ENCODE measurements at places on chromosomes 1 and 21.
A peak's percentile ranks its signal among the peaks of the same experiment; 100 is the strongest.

GRCh38 chr1:205748403-205749233, 1.4 kb downstream of the NUCKS1 start:
- DNase-seq, result peak; percentile 33

- no peak for DNase-seq
Measured at GRCh38 chr1:147505568-147505967, 35.7 kb upstream of the BCL9 start.

DNA sequence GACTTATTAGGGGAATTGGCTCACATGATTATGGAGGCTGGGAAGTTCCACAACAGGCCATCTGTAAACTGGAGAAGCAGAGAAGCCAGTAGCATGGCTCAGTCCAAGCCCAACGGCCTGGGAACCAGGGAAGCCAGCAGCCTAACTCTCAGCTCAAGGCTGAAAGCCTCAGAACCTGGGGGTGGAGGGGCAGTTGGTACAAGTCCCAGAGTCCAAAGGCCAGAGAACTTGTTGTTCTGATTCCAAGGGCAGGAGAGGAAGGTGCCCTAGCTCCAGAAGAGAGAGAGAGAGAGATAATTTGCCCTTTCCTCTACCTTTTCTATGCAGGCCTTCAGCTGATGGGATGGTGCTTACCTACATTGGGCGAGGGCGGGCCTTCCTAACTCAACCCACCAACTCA, 55.3 kb downstream of the MAN1C1 start:
- no peak for DNase-seq

DNA sequence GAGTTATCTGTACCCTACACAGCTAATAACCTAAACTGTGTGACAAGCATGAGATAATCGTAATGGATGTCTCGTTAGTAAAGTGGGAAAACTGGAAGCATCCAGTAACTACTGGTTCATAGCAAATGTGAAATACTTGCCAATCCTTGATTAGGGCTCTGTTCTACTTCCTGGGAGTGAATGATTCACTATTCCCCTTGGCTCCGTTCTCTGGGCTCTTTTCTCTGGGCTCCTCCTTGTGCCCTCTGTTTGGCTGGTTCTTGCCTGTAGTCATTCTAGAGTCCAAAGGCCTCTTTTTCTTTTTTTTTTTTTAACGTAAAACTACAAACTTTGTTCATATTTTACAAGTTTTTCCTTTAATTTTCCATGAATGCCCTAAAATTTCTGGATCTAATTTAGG, 465.8 kb upstream of the PLXNA2 start:
- DNase-seq, result no peak

- no peak for DNase-seq
Measured at GRCh38 chr1:19654886-19655717, 9.6 kb upstream of the HTR6 start.

DNA sequence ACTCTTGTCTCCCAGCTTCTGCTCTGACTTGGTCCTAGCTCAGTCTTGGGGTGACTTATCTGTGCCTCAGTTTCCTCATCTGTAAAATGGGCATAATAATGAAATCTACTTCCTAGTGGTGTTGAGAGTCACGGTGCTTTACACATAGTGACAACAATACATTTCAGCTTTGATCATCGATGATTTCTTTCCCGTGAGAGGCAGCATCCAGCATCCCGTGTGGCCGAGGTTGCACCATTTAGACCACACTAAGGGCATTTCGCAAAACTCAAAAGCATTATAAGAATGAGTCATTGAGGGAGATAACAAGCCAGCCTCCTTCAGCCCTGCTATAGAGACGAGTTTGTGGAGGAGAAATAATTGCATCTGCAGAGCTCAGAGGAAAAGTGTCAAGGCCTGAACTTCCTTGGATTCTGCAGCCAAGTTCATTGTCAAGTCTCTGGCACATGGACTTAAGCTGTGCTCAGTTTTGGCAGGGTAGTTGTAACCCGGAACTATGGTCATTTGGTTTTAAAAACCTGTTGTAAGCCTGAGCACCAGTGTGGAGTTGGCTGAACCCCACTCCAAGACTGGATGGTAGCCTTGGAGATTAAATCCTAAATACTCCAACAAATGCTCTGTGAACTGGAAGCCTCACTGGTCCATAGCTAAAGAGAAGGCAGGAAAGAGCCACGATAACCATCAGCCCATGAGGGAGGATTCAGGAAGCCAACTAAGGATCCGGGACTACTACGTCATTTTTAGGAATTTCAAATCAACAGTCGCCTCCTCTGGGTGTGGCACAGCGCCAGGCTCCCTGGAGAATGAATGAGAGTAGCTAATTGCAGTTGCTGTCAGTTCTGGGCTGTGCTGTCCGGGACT, 64.2 kb downstream of the TCP10L start:
- peak; percentile 65 for DNase-seq

- DNase-seq, result no peak
Measured at GRCh38 chr1:195336812-195337211, 1271.4 kb downstream of the KCNT2 start.

DNA sequence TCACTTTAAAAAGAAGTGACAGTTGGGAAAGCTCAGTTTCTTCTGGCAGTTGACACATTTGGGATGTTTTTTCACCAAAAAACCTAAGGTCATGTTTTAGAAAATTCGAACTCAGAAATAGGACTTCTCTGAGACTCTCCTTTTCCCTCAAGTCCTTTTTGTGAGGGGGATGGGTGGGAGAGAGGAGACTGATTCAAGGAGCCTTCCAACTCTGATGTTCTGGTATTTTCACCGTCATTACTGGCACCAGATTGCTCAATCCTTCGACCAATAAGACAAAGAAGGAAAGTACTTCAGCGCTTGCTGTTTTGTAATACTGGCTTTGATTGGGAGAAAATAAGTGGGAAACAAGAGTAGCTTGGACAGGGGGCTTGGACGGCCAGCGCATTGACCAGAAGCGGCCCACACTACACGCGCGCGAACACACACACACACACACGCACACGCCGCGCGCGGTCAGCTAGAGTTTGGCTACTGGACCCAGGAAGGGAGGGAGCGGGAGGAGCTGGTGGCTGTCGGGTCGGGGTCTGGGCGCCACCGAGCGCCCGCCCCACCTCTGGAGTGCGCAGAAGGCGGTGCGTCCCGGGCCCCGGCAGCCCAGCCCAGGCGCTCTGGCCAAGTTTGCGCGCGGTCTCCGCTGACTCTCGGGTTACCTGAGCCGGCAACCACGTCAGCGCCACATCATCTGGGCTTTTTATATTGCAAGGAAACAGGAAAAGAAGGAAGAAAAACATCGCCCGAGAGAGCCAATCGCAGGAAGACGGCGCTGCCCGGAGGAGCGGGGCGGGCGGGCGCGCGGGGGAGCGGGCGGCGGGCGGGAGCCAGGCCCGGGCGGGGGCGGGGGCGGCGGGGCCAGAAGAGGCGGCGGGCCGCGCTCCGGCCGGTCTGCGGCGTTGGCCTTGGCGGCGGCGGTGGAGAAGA, at the start of gene KCNK1:
KCNK1 (plus strand) TSS at position 855 of the 921 bp plus-strand sequence; CDS start at position 921, 66 bp downstream.
- DNase-seq, result peak; percentile 83

- DNase-seq, result no peak
Measured at GRCh38 chr1:161824618-161825017, 58.5 kb downstream of the ATF6 start.

DNA sequence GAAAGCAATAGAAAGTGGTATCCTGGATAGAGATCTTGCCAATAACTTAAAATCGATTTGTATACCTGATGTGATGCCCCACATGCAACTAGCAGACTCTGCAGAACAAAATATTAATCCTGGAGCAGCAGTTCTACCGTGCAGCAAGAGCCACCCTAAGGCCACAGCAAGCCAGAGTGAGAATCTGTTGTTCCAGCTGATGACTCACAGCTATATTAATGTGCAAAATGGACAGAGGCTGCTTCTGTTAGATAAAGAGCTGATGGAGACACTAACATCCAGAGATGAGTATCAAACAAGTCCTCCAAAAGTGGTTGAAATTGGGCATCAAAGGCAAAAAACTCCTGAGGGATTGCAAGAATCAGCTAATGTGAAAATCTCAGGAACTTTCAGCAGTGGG, 127.8 kb downstream of the MACF1 start:
- DNase-seq, result no peak

- no peak for DNase-seq
Measured at GRCh38 chr1:95126846-95127245, 9.7 kb downstream of the TLCD4 start.

GRCh38 chr1:56017336-56017735, 562.0 kb downstream of the PLPP3 start:
- no peak for DNase-seq

GRCh38 chr1:58950897-58951296, 167.1 kb upstream of the JUN start:
- no peak for DNase-seq

GRCh38 chr1:172956871-172957270, 93.9 kb downstream of the TNFSF18 start:
- no peak for DNase-seq

GRCh38 chr1:223095870-223096269, 47.2 kb downstream of the TLR5 start:
- no peak for DNase-seq

DNA sequence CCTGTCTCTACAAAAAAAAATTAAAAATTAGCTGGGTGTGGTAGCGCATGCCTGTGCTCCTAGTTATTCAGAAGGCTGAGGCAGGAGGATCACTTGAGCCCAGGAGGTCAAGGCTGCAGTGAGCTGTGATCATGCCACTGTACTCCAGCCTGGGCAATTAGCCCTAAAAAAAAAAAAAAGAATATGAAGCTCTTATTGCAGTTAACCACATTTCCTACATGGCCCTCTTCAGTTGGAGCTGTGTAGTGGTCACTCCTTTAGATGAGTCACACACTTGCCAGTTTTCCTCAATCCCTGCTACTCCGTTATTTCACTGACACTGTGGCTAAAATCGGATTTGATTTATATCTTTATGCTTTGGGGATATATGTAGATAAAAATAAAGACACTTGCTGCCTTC, 11.8 kb downstream of the NFYC start:
- no peak for DNase-seq

- no peak for DNase-seq
Measured at GRCh38 chr21:44681861-44682579, at the start of gene KRTAP12-1. TSS of gene KRTAP12-1 (minus strand) at chr21:44682163. CDS start at chr21:44682123, 40 bp downstream.

DNA sequence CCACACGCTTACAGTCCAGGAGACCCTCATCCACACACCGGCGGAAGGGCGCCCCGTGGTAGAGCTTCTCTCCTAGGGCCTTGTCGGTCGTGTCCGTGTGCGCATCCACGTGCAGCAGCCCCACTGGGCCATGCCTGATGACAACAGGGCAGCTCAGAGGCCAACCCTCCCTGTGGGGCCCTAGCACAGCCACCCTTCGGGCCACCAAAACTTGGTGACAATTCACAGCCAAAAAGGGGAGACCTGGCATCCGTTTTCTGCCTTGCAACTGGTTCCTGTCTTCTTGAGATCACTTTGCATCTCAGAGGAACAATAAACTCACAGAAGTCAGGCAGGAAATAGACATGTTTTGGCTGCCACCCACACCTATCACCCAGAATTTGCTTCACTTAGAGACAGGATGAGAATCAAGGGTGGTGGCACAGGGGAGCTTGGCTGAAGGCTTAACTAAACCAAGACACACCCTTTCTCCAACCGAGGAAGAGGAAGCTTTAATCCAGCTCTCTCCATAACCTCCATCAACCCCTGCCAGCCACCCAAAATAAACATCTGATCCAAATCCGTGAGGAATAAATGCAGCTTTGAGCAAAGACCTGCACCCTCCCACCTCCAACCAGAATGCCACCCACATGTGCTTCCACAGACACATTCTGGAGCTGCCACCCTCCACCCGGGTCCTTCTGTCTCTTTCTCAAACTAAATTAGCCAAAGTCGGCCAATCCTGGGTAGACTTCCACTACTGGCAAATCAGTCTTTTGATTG, 5.7 kb downstream of the AGMAT start:
- no peak for DNase-seq

GRCh38 chr1:110282395-110282794, 56.8 kb upstream of the RBM15 start:
- DNase-seq, result no peak

- no peak for DNase-seq
Measured at GRCh38 chr1:29991025-29991424, 732.4 kb downstream of the MATN1 start.

DNA sequence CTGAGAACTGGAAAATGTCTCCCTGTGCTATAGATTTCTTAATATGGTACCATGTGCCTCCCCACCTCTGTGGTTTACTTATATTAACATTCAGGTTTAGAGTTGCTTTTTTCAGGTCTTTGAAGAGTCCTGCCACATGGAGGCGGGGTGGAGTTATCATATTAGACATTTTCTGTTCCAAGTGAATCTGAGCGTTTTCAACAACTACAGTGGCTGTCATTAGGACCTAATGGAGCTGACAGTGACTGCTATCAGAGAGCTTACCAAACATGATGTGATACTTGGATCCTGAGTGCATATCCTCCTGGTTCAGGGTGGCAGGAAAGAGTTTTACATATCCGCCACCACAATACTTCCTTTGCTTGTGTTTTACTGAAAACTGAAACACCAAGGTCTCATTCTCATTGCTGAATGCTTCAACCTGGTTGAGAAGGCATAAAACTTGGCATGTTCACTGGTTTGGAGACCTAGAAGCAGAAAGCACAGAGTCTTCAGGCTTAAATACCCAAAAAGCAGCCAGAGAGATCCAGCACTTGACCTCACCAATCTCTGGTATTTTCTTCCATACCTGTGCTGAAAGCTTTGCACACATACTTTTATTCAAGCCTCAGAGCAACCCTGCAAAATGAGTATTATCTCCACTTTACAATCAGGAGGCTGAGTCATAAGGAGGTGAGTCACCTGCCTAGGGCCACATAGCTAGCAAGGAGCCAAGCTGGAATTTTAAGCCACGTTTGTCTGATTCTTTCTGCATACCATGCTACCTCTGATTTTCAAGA, 47.4 kb upstream of the OSBPL9 start:
- peak; percentile 59 for DNase-seq

DNA sequence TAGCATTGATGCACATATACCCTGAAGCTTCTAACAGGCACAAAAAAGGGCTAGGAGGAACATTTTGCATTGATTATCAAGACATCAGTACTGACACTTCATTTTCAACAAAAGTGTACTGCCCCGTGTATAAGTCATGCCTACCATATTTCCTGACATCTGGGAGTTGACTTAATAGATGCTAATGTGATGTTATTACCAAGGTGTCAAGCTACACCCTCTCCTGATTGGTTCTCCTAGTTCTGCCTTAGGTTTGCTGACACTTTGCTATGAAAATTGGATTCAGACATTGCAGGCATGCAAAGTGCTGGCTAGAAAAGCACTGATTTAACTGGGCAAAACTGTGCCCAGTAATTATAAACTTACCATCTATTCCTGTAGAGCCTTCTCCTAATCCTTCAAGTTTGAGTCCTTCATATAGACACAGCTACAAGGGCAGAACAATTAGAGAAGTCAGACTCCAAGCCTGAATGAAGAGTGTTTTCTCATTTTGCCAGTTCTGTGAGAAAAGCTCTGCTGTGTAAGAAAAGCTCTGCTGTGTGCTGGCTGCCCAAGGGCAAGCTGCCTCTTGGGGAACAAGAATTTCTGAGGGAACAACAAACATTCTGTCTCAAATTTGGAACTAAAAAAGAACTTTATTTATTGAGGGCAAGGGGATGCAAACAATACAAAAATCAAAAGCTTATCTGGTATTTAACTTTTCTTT, 11.2 kb downstream of the S100A10 start:
- DNase-seq, result no peak

GRCh38 chr1:89873770-89874169, 52.9 kb downstream of the LRRC8D start:
- DNase-seq, result no peak

GRCh38 chr1:24236789-24237371, 49.8 kb upstream of the IFNLR1 start:
- peak; percentile 31 for DNase-seq

- no peak for DNase-seq
Measured at GRCh38 chr21:31713973-31714740, 17.8 kb downstream of the SCAF4 start.

- no peak for DNase-seq
Measured at GRCh38 chr21:40696246-40696645, 150.7 kb downstream of the DSCAM start.

Measured in prostate gland (tissue), 2 donors.